ENCODE measurements at places on chromosomes 7 and 10.

GRCh38 chr10:130049987-130050386 lies 60.6 kb downstream of the C10orf143 start:
- DNase-seq, result no peak

- no peak for DNase-seq
These were observed 331.4 kb downstream of the PTPRN2 start for GRCh38 chr7:158256091-158256816.

DNA sequence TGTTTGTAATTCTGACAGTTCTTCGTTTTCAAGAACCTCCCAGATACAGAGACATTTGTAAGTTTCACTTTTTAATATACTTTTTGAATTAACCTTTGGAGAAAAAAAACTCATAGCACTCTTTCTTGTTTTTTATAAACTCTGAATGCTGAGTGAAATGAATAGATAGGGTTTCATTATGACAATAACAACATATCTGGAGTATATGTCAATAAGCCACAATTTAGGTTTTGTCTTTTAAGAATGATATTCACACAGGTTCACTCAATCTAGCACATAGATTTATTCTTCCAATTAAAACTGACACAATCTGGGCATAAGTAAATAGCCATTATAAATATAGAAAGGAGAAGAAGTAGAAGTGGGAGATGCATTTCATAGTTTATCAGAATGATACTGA lies 21.7 kb downstream of the ABCA13 start:
- DNase-seq, result no peak

DNA sequence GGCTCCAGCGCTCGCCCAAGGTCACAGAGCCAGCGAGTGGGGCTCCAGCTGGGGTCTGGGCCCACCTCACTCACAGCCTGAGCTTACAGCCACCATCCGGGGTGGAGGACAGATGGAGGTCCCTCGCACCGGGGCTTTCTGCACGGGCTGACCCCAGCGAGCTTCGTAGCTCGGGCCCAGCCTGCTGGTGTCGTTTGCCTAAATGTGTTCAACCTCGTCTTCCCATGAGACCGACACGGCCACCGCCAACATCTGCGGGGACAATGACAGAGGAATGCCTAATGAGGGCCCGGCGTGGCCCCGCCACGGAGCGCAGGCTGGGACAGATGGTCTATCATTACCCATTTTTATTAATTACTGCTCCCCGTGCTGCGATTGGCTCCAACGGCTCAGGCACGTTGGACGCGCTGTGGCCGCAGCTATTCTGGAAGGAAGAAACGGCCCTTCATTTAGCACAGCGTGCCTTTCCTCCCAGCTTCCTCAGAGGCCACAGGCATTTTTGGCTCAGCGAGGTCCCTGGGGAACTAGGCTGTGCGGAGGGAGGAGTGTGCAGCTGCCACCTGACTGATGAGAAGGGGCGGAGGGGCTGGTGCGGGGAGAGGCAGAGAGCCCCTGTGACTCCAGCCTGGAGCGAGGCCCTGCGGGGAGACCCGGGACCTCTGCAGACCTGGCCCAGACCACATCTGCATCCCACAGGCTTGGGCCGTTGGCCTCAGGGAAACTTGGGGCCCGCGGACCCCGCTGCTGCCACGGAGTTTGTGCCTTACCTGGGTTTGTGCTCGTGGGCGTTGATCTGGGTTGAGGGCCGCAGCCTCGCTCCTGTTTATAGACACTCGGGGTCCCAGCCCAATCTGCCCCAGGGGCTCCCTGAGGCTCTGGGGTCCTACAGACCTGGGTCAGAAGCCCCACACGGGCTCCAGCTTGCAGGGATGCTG lies 22.9 kb upstream of the ELFN1 start:
- no peak for DNase-seq

- DNase-seq, result no peak
These were observed 43.2 kb downstream of the HTRA1 start for GRCh38 chr10:122504610-122504950.

- DNase-seq, result no peak
These were observed 46.0 kb downstream of the RNF133 start for GRCh38 chr7:122652876-122653275.

DNA sequence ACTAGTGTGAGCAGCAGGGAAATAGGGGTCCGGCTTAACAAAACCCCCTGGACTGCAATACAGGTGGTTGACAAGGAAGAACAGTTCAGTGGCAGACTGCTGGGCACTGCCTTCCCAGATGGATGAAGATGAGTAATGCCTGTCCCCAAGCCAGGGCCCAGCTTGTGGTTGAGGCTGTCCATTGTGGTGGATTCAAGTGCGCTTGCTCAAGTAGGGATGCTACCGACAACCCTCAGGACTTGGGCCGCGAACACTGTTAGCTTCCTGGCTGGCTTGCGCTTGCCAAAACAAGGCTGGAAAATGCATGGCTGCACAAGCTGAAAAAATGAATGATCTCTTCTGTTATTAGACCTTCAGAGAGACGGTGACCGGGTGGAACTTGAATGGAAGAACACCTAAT lies 116.1 kb upstream of the ACBD5 start:
- no peak for DNase-seq

DNA sequence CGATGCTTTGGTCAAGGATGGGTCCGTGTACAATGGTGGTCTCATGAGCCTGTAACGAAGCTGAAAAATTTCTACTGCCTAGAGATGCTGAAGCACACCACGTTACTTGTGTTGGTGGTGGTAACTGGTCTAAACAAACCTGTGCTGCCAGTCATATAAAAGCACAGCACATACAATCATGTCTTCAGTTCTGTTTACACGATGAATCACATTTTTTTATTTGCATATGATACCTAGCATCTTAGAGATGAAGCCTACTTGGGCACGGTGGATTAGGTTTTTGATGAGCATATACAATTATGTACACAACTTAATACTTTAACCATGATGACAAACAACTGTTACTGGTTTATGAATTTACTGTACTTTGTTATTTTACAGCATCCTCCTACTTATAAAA lies 201.0 kb downstream of the ZMYND11 start:
- DNase-seq, result no peak

DNA sequence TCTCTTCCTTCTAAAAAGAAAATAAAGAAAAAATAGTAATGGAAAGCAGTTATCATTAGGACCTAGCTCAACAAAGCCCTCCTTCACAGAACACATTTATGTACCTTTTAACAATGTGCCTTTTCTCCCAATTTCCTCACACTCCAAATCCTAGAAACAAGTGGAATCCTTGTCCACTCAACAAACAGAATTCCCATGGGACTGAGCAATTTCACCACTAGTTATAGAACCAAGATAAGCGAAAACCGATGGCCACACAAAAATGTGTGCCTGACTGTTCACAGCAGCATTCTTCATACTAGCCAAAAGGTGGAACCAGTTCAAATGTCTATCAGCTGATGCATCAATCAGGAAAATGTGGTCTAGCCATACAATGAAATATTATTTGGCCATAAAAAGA lies 17.3 kb downstream of the DCLRE1C start:
- no peak for DNase-seq

- DNase-seq, result no peak
These were observed 571 bp upstream of the PRKAR2B start for GRCh38 chr7:107043921-107044346.

GRCh38 chr10:70478191-70479164 lies at the start of gene PALD1:
PALD1 (plus strand) TSS chr10:70478767; CDS start chr10:70525952, 47,185 bp downstream.
- peak; percentile 19 for DNase-seq

DNA sequence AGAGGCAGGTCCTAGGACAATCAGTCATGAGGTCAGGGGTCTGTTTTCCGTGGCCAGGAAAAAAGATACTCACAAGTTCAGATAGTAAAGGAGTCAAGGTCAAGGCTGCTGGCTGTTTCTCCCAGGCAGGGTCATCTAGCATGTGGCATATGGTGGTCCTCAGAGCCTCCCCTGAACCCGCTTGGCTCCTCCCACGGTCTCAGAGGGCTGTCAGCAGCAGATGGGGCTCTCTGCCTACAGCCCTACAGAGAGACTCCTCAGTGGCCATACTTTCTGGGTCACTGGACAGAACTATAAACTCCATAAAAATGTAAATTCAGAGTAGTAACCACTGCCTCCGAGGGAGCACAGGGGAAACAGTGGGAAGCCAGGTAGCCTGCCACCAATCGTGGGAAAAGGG lies 11.3 kb upstream of the DRGX start:
- DNase-seq, result no peak

DNA sequence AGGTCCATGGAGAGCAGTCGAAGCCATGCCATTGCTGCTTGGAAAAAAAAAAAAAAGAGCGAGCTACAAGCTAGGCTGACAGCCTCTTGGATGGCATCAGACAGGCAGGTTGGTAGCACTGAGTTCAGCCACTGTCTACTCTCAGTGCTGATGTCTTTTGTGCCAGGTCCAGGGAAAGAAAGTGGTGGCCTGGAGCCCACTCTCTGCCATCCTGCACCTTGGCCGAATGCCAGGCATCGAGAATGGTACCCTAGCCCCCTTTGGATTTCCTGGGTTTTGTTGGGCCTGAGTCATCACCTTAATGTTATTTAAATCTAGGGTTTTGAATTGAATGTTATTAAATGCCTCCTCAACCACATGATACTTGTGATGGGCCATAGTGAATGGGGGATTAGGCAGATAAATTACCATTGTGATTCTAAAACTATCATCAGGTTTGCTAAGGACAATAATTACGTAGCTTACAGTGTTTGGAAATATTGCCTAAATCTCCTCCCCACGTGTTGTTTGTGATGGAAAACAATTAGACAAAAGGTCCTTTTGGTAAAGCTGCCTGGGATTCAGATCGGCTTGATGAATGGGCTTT lies 195.7 kb upstream of the GPR26 start:
- no peak for DNase-seq

GRCh38 chr10:68171539-68172080 lies 60.3 kb downstream of the ATOH7 start:
- no peak for DNase-seq

GRCh38 chr10:102661658-102662028 lies 17.4 kb downstream of the TRIM8 start:
- no peak for DNase-seq

DNA sequence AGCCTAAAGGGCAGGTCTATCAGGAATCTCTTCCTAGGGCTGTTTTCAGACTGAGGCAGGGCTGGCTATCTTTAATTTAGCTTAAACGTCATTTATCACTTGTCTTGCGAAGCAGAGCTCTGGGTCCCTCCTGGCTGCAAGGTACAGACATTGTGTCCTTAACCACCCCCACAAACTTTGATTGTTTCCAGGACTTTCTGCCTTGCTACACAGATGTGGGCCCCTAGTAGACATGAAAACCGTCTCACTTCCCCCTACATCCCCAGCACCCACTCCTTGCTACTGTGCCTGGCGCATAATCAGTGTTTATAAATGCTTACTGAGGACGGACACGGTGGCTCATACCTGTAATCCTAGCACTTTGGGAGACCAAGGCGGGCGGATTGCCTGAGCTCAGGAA lies 54.5 kb downstream of the PIP4K2A start:
- DNase-seq, result no peak

DNA sequence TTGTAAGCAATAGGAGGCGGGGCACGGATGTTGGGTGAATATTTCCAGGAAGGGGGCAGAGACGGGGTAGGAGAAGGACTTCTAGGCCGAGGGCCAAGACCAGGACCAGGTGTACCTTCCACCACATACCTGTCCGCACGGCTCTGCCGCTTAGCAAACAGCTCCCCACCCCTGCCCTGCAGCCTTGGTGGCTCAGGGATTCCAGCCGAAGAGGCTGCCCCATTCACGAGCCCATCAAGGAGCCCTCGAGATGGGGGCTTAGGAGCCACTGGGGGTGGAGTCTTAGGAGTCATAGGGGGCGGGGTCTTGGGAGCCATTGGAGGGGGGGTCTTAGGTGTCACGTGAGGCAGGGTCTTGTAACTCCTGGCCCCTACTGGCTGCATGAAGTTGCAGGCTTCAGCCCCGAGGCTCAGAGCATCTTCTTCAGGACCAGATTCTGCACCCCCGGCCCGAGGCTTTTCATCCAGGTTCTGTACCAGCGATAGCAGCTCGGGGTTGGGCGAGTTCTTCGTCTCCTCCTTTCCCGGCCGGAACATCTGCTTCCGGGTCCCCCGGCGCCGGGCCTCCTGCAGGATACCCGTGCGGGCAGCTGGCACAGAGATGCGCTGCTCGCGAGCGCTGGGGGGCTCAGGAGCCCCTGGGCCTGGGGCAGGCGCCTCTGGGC lies 6.1 kb upstream of the MYOZ1 start:
- DNase-seq, result no peak

- DNase-seq, result no peak
These were observed 215.1 kb downstream of the ADARB2 start for GRCh38 chr10:1522237-1522636.

DNA sequence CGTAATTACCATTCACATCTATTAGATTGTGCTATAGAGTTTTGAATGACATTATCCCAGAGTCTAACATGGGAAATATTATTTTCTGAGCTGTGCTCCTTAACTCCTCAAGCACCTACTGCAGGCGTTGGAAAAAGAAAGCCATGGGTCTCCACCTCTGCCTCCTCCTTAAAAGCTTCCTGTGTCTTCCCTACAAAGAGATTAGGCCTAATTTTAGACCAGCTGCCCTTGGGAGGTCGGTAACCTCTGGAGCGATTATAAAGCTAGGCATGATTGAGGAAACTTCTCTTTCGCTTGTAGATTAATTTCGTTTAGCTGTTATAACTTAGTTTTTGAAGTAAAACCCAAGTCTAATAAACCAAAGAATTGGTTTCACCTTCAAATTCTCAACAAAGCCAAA lies 75.2 kb downstream of the PLXDC2 start:
- no peak for DNase-seq

DNA sequence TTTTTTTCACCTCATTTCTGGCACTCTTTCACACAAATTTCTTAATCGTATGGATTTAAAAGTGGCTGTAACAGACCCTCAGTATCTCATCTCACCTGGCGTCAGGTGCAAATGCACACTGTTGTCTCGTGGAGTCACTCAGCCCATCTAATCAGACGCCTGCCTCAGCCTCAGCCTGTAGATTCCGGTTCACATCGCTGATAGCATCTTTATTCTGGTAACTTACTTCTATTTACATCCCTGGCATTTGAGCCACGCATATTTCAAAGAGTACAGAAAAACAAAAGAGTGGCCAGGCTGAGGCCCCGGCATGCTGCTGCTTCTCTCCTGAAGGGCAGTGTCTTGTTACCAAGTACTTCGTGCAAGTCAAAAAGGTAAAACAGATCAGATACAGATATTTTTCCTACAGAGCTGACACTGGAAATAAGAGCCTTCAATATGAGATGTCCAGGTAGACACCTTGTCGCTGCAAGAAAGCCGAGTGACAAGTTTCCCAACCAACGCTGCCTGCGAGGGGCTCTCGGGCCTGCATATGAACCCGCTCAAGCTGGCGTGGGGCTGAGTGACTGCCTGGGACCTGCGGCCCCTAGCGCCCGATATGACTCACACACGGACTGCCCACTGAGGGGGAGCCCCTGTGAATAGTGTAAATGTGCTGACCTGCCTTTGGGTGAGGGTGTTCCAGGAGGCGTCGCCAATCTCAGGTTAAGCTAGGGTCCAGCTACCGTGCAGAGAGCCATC lies 4.3 kb downstream of the VIPR2 start:
- no peak for DNase-seq

GRCh38 chr7:79820387-79820786 lies 314.2 kb upstream of the GNAI1 start:
- no peak for DNase-seq
